ENCODE measurements at places on chromosomes 1 and 21.

DNA sequence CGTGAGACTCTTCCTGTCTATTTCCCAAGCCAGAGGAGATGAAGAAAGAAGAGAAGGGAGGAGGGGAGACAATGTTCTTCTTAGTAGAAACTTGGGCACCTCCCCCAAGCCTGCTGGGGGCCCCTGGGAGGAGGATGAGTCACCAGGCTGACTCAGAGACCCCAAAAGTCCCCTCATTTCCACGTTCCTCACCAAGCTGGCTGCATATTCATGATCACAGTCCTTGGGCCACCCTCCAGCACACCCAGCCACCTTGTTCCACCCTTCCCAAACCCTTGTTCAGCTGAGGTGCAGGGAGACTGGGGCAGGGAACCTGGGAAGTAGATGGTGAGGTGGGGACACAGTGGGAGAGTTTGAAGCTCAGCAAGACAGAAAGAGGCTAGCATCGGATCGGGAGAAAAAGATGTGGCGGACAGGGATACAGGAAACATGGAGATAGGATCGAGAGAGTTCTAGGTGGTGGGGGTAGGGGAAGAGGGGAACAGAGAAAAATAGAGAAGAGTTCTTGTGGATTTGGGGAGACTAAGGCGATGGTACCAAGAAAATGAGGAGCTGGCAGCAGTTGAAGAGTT, 712 bp downstream of the RAB13 start:
- no peak for DNase-seq

- DNase-seq, result peak; percentile 2
These were observed 60.0 kb upstream of the AJAP1 start for GRCh38 chr1:4594286-4594991.

DNA sequence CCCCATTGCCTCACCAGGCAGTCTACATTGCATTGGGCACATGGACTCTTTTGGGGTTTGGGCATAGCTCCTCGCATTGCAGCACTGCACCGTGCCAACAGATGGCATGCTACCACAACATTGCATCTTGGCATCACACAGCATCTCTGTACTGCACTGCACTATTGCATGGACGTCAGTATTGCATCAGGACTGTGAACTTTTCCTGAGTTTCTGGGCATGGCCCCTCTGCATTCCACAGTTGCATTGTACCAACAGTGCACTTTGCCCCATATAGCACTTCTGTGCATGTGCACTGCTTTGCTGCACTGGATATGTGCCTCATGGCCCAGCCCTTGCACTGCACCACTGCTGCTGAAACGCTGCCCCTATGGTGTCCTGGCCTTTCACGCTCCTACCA, 9.6 kb downstream of the PTPRU start:
- DNase-seq, result no peak

GRCh38 chr1:39572379-39573096, 4.1 kb downstream of the PABPC4 start:
- DNase-seq, result no peak

DNA sequence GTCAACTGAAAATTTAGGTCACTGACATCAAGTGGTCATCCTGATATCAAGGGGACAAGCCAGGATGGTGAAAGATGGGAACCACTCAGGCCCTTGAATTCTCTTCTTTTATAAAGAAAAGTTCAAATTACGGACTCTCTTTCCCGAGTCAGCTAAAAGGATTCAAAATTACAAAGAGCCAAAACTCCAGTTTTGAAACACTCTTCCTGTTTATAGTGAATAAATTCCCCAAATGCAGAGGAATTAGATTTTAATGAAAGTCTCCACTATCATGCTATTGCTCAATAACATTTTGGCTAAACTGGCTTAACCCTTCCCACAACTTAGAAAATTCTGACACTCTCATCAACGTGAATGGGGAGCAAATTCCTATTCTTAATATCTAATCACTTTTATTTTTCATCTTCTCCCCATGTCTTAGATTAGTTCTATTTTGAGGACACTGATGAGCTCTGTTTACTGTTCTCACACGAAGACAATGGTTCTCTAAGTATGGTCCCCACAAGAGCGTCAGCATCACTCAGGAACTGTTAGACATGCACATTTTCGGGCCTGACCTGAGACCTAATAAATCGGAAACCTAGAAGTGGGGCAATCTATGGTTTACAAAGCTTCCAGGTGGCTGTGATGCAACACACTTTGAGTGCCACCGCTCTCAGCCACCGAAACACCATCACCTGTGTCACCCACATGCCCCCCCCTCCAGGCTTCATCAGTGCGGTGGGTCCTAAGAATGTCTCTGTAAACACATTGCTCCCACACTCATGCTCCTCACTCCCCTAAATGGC, 64.4 kb upstream of the TIAM1 start:
- no peak for DNase-seq

DNA sequence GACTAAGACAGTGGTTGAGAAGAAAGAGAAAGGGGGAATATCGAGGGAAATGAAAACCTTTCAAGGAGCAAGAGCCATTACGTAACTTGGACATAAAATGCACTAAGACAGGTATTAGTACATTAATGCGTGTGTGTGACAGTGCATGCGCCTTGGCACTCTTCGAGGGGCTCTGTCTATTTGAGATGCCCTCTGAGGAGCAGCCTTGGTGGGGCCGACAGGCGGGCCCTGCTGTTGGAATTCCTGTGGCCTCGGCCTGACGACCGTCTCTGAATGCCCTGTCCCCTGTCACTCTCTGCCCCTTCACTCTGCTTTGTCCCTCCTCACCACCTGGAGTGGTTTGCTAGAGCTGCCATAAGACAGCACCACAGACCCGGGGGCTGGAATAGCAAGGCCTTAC, 12.3 kb downstream of the HUNK start:
- no peak for DNase-seq

DNA sequence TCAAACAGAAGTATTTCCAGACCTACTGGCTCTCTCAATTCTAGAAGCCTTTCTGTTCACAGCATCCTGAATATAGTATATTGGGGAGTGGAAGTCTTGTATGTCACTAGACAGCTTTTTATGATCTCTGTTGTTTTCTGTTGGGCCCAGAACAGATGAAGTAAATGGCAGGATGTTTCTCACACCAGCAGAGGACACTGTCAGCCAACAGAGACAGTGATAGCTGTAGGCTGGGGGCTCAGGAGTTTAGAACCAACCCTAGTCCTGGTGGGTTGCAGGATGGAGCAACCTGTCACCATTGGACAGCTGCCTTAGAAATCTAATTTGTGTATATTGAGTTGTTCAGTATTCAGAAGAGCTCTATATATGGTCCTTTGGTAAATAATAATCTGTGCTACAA, 16.9 kb downstream of the AGO1 start:
- DNase-seq, result no peak

- DNase-seq, result no peak
These were observed 7.1 kb downstream of the NBL1 start for GRCh38 chr1:19651141-19651737.

DNA sequence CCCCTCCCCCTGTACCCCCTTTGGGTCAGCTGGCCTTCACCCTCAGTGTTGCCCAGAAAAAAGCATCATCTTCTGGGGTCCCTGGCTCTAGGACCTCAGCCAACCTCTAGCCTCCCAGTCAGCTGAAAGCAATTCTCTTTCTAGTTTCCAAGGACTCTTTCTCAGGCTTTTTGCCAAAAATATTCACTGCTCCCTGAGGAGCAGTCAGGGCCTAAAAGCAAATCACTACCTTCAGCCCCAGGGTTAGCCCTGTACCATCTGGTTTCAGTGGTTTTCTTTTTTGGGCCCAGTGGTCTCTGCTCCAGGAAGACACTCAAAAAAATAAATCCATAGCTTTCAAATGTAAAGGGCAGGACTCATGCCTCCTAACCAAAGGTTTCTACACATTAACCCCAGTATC, 3.1 kb upstream of the LMOD1 start:
- no peak for DNase-seq
